T follicular helper cell (primary cell): ENCODE measurements at places on chromosomes 6 and 20.

DNA sequence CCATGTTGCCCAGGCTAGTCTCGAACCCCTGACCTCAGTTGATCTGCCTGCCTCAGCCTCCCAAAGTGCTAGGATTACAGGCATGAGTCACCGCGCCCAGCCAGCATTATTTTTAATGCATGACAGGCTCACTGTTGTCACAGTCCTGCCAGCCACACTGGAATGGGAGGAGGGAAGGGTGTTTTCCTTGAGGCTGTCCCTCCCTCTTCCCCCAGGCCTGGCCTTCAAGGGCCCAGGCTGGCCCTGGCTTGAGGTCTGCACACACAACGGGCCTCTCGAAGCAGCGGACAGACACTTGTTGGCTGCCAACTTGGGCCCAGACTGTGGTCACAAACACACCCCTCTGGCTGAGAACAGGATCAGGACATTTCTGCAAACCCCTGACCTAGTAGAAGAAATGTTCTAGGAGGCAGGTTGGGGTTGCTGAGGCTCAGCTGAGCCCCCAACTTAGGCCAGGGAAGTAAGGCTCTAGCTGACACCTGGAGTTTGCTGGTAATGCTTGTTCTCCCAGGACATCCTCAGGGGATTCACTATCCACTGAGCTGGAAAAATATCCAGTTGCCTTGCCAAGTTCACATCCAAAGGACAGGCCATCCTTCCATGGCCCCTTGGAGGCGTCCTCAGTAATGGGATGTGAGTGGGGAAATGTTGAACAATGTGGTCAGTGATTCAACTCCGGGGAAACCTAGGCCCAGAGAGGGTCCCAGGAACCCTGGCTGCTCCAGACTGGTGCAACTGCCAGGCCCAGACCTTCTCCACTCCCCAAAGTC lies 9.9 kb downstream of the SNTA1 start:
- no peak for DNase-seq

GRCh38 chr20:44218446-44218845 lies 7.9 kb upstream of the OSER1 start:
- DNase-seq, result peak; percentile 39

- DNase-seq, result no peak
Observed at GRCh38 chr6:170443151-170443662, 109.9 kb downstream of the PSMB1 start.

DNA sequence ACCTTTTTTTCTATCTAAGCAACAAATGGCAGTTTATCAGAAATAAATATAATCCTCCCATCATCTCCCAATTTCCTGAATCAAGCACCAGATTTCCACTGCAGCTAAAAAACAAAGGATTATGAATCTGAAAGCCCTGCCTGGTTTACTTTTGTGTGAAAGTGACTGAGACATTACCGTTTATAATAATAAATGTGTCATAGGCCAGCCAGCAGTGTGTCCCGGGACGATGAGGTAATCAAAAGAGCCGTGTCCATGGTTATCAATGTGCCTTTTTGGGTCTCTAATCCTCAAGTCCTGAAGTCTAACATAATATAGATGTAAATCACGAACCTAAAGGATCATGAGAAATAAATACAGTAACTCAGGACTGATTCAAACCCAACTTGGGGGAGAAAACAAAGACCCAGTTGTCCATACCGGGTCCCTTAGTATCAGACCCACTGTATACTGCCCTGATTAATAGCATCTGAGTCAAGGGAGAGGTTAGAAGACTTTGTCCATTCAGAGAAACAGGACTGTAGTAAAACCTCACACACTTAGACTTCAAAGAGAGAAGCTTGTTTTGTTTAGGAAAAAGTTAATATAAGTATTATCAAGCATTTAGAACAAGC lies 149.1 kb downstream of the SASH1 start:
- DNase-seq, result no peak

DNA sequence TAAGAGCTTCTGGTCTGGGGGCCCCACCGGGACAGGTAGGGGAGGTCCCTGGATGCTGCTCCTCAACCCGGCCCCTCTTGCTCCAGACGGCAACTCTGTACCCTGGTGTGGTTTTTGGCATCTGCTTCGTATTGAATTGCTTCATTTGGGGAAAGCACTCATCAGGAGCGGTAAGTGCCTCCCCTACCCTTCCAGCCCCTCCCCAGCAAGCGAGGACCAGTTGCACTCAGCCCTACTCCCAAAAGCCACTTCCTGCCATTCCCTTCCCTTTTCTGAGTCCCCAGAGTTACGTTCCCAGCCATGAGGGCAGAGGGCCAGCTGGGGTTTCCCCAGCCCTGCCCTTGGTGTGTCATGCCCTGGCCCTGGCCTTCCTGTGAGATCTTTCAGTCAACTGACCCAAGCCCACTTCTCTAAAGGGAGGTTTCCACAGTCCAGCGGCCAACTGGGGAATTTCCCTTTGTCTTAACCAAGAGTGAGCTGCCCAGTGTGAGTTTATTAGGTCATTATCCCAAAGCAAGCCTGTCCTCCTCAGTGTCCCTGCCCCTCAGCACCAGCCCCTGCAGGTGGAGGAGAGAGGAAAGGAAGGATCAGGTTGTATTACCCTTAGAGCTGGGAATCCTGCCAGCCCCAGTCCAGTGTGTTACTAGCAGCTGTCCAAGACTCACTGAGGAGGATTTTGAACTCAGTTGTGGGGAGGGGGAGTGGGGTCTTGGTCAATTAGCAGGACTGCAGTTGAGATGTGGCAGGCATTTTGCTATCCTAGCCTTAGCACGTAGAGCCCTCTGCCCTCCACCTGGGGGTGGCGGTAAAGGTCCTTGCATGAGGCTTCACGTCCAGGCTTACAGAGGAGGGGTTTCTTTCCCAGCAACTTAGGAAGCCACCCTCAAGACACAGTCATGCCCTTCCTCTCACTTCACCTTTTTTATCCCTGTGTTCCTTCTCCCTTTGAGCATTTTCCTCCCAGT lies 45.8 kb downstream of the TM9SF4 start:
- DNase-seq, result no peak

- DNase-seq, result no peak
Observed at GRCh38 chr20:45503403-45503802, 12.0 kb downstream of the SPINT3 start.

GRCh38 chr20:90651-91050 lies 3.2 kb downstream of the DEFB125 start:
- no peak for DNase-seq

- DNase-seq, result no peak
Observed at GRCh38 chr6:138571585-138572166, 72.4 kb upstream of the NHSL1 start.

GRCh38 chr6:21121636-21122136 lies 471.9 kb upstream of the SOX4 start:
- no peak for DNase-seq

GRCh38 chr20:5268449-5268848 lies 48.3 kb downstream of the PROKR2 start:
- no peak for DNase-seq

- no peak for DNase-seq
Observed at GRCh38 chr6:141437685-141438084, 695.0 kb upstream of the GJE1 start.

DNA sequence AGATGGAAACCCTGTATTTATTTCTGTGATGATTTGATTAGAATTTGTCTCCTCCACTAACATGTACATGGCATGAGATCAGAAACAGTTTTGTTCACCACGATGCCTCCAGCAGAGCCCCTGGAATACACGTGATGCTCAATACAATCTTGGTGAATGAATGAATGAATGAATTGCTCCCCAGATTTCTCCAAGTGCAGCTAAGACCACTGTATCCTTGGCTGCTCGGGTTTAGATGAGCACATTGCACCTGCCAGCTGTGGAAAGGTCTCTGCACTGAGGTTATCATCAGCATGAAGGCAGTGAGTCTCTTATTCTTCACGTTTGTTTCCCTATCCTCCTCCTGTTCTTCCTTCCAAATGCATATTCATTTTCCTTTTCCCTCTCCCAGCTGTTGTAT lies 17.9 kb downstream of the CASS4 start:
- no peak for DNase-seq
